NCI-H1930 (cell line): ENCODE measurements at places on chromosomes 4 and X.

DNA sequence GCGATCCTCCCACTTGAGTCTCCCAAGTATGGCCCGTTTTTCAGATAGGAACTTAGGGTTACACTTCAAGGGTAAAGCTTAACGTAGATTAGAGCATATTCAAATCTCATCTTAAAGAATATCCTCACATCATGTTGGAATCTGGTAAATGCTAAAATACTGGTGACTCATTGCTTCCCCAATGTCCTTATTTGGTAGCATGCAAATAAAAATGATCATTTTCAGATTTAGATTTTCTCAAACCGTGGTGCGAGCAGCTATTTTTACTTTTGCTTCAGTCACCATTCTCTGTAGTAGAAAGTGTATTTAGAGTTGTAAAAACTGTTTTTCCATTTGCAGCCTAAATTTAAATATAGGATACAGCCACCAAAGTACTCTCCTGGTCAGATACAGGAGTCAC is 101.5 kb upstream of the MAML3 start:
- DNase-seq: no peak

GRCh38 chr4:8779490-8779932 is 92.1 kb downstream of the HMX1 start:
- DNase-seq: no peak

GRCh38 chr4:140395668-140396067 is 22.2 kb downstream of the SCOC start:
- no peak for DNase-seq

DNA sequence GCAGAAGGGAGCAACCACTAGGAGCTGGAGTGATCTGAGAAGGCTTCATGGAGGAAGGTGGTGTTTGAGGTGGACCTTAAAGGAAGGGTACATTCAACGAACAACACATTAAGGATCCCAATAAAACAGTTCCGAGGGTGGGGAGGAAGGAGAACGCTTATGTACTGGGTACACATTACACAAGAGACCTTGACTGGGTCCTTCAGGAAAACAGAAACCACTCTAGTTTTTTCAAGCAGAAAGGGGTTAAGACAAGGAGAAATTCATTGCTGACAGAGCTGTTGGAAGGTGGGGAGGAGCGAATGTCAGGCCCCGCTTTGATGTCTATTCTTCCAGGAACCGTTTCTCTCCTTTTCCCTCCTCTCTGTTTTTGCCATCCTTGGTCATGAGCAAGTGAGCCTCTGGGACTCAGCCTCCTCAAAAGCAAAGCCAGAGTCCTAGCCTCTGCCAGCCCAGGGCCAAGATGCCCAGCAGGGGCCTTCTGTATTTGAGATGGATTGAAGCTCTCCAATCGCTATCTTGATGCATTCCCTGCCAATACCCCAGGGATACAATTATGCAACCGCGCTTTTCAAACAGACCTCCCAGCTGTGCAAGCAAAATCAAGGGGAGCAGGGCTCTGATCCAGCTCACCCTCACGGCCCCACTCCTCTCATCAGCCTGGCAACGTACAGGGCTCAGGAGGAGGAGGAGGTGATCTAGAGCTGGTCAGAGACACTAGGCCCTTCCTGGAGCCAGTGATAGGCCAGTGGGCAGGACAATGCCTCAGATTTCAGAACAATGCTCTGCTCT is 48.4 kb downstream of the ZBTB49 start:
- peak; percentile 4 for DNase-seq

- DNase-seq: no peak
Observed at GRCh38 chrX:114334473-114334982, 249.4 kb upstream of the HTR2C start.

- no peak for DNase-seq
Observed at GRCh38 chr4:37393321-37393720, 148.8 kb downstream of the NWD2 start.

DNA sequence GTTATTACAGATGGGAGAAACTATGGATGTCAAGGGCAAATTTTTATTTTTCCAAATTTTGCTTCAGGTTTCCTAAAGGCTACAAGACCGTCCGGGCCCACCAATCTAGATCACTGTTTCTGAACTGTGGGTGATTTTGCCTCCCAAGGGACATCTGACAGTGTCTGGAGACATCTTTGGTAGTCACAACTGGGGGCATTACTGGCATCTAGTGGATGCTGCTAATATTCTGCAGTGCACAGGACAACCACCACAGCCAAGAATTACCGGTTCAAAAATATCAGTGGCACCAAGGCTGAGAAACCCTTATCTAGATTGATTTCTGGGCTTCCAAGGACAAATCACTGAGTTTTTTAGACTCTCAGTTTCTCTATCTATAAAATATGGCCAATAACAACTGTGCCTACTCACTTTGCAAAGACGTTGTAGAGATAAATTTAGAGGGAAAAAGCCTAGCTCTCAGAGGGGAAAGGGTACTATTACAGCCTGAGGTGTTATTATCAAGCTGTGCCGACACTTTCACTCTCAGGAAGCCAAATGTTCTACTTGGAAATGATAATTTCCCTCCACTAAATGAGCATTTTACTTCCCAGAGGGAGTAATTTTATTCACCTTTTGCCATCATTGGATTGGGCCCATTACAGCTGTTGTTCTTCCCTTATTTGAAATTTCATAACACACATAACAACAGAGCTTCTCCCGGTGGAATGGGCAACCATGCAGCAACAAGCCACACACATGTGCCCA is 442.1 kb downstream of the CENPC start:
- DNase-seq: no peak

DNA sequence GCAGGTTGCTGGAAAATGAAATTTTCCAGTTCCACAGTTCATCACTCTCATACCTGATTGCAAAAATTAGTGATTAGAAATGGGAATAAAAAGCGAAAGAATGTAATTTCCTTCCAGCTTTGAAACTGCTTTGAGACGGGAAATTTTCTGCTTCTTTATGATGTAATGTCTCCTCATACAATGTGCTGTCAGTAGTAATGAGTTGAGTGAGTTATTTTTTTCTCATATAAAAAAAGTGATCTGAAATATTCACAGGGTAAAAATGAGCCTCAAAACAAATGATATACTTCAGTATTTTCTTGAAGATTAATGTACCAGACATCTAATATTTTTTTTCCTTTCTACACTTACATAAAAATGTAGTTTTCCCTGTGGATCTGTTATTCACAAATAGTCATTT is 179.1 kb upstream of the FAT4 start:
- DNase-seq: no peak

DNA sequence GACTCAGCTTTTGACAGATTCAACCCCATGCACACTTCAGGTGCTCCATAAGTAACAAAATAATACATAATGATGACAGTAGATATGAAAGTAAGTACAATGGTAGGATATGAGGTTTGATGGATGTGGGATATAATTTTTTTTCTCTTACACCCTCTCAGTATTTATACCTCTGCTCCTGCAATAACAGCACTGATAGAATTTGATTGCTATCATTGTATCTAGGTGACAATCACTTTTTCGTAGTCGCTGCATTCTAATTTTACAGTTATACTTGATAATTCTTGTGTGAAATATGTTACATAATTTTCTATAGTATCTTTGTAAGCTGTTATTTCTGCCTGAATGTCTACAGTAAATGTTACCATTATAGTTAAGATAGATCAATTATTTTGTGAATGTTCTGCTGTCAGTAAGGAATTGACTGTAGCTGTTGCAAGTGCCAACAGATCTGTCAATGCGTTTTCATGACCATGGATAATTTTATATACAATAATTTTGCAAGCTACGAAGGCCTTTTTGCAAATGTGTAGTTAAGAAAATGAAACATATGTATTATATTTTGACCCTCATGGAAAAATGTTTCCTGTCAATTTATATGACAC is 128.9 kb downstream of the BANK1 start:
- DNase-seq: no peak

DNA sequence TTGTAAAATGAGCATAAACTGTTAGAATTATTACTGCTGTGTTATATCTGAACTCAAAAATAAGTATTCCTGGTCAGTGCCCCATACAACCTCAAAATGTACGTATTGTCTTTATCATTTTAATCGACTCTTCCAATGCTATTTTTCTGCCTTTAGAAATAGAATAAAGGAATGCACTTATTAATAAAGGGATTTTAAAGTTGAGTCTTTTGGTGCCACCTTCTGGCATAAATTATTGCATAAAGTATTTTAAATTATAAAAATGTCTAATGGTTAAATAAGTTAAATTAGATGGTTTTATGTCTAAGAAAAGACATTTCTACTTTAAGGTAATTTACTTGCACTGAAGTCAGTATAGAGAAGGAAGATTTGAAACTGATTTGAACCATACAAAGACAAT is 424.0 kb upstream of the NDST4 start:
- DNase-seq: no peak

- no peak for DNase-seq
Observed at GRCh38 chrX:31251336-31251735, 179.5 kb upstream of the FTHL17 start.

- DNase-seq: no peak
Observed at GRCh38 chr4:174523025-174523693, 871 bp upstream of the HPGD start.

GRCh38 chr4:142725886-142726285 is 120.2 kb downstream of the INPP4B start:
- no peak for DNase-seq

GRCh38 chrX:69565247-69565815 is 50.6 kb upstream of the EDA start:
- DNase-seq: no peak

DNA sequence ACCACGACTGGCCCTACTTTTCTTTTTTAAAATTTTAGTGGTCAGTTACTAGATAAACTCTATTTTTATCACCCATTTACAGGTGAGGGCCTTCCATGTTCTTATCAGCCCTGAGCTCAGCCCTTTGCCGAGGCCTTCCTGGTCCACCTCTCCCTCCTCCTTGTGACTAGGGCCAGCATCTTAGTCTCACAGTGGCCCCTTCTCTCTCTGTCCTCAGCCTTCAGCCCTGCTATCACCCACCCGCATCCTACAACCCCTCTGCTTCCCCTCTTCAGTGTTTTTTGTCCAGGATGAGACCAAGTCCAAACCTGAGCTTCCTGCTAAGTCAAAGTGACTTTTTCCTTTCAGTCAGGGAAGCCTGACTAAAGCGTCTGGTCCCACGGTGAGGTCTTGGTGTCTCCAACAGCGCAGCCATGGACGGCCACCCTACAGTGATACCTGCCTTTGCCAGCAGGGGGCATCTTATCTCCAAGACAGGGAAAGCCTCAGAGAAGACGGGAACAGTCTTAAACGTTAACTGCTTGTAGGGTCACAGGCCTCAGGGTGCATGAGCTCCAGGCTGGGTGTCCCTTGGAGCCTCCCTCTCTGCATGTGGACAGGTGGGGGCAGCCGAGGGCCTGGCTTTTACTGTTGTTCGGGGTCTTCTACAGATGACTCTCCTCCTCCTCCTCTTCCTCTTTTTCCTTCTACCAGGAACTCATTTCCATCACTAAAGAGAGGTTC is 11.7 kb upstream of the GAGE10 start:
- DNase-seq: peak; percentile 23

- no peak for DNase-seq
Observed at GRCh38 chr4:84565951-84566350, 17.0 kb upstream of the CDS1 start.

DNA sequence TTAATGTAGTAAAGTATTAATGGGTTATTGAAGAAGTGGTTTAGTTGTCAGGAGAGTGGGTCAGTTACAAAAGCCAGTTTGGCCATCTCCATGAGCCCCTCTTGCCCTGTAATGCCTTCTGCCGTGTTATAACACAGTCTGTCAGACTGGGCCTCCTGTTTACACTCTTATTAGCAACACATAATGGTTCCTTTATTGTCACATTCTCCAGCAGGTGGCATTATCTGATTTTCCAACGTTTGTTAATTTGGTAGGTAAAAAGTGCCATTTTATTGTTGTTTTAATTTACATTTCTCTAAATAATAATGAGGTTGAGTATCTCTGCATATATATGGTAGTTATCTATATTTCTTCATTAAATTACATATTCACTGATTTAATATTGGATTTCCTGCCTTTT is 560.8 kb downstream of the FGF13 start:
- no peak for DNase-seq

DNA sequence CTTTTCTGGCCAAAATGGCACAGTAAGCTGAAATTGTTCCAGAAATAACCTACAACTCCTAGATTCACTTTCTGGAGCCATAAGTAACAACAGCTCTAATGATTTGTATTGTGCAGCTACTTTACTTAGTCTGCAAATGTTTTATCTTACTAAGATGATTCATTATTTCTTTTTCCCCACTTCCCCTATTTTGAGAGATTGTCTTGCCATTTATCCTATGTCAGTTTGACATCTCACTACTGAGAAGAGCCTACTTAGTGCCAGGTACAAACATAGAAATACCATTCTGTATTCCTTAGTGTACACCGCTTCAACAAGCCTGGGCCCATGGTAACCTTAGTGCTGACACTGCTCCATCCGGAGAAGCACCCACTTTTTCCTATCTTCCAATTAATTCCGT is 13.8 kb upstream of the STK26 start:
- no peak for DNase-seq

- DNase-seq: no peak
Observed at GRCh38 chrX:153161952-153162351, 17.1 kb upstream of the MAGEA1 start.

DNA sequence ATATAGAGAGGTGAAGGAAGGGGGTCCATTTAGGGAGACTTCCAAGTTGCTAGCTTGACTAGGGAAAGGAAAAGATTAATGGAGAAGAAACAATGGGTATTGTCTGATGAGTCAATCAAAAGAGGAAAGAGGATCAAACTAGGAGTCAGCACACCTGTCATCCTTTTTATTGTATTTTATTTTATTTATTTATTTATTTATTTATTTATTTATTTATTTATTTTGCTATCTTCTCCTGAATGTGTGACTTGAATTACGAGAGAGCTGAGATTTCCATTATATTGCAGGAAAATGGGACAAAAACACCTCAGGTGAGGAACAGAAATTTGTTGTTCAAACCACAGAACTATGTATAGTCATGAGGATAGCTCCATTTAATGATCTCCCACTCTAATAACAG is 58.9 kb downstream of the NUDT11 start:
- no peak for DNase-seq

GRCh38 chrX:139112432-139112831 is 400.9 kb upstream of the FGF13 start:
- no peak for DNase-seq

DNA sequence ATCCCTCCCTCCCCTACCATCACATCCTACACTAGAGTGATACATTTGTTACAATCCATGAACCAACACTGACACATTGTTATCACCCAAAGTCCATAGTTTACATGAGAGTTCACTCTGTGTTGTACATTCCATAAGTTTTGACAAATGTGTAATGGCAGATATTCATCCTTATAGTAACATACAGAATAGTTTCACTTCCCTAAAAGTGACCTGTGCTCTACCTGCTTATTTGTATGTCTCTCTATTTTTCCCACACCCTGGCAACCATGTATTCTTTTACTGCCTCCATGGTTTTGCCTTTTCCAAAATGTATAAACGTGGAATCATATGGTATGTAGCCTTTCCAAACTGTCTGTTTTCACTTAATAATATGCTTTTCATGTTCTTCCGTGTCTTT is 42.2 kb upstream of the HPGD start:
- DNase-seq: no peak

DNA sequence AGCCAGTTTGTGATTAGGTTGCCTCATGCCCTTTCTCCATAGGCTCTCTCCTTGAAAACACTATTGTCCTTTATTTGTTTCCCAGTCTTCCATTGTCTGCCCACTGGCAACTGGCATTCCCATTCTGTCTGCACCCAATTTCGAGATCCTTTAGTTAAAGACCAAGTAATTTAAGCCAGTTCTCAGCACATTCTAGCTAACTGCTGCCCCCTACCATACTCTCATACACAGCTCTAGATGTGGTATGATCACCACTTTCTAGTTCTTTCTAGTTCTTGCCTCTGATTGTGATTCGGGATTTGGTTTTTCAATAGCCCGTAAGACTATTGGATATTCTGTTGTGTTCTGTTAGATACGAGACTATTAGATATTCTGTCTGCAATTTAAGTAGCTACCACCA is 135.8 kb upstream of the TRPC5 start:
- no peak for DNase-seq
